ENCODE measurements at places on chromosomes 7 and 10.

GRCh38 chr10:100999742-101000126, at the start of gene LZTS2:
Gene LZTS2, plus strand, starts transcription at chr10:100999808. Its CDS starts 2,731 bp downstream, at chr10:101002539.
- DNase-seq = no peak

GRCh38 chr10:110863361-110863760, 8.4 kb upstream of the PDCD4 start:
- DNase-seq = no peak

DNA sequence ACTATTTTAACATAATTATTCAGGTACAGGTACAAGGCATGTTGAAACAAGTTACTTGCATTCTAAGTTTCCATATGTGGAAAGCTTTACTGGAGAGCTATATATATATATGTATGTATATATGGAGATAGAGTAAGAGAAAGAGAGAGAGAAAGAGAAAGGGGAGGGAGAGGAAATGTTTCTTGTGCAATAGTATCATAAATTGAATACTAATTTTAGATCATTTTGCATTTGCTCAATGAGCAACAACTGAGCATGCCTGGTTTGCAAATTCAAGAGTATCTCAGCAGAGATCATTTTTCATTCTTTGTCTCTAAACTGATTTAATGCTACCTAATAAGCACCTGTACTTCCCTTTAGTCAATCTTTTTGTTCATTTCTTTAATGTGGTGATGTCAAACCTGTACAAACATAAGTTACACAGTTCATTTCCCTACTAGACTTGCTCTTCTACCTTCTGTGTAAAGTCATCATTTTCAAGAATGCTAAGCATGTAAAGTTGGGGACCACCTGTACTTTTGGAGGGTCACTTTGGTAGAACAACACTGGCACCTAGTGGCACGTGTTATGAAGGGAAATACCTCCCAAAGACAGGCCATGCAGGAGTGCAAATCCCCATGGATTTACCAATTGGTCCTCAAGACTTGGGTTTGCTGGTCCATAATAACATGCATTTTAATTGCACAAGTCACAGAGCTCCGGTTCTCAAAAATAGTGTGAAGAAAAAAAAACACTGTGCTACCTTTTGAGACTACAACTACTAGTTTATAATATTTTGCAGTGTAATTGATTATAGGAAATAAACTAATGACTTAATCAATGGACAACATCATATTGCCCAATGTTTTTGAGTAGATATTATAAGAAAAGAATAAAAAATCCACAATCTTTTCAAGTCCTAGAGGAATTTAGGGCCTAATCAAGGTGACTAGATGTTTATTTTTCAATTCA, 431.2 kb upstream of the IGFBP3 start:
- peak; percentile 64 for DNase-seq

DNA sequence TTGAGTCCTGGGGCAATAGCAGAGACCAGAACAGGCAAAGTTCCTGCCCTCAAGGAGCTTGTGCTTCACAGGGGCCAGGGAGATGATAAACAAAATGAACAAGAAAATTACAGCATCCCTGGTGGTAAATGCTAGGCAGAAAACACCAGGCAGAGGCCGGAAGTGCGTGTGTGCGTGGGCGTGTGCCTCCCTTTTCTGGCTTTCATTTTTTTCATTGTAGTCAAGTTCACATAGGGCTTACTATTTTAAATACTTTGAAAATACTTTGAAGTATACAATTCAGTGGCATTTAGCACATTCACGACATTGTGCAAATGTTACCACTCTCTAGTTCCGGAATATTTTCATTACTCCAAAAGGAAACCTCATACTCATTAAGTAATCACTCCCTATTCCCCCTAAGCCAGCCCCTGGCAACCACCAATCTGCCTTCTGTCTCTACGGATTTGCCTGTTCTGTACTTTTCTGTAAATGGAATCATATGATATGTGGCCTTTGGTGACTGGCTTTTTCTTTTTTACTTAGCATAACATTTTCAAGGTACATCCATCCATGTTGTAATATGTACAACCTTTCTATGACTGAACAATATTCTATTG, 88.1 kb upstream of the PDCD4 start:
- no peak for DNase-seq

- peak; percentile 100 for DNase-seq
Observed at GRCh38 chr7:108246227-108246837, 116.2 kb upstream of the LAMB4 start.

- no peak for DNase-seq
Observed at GRCh38 chr10:4514445-4515108, 311.4 kb upstream of the AKR1E2 start.

DNA sequence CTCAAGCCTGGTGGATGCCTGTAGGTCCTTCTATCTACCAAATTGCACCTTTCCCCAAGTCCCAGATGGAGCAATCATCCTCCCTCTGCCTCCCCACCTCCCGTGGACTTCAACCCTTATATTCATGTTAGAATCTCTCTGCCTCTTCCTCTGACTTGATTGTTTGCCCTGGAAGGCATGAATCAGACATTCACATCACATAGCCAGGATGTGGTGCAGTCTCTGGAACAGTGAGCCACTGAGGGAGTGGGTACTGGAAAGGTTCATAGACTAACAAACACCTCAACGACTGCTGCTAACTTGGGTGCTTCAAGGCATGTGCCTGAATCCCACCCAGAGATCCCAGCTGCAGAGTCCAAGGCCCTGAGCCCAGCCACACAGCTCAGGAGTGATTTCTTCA, 494.0 kb downstream of the TNS3 start:
- DNase-seq = peak; percentile 91

DNA sequence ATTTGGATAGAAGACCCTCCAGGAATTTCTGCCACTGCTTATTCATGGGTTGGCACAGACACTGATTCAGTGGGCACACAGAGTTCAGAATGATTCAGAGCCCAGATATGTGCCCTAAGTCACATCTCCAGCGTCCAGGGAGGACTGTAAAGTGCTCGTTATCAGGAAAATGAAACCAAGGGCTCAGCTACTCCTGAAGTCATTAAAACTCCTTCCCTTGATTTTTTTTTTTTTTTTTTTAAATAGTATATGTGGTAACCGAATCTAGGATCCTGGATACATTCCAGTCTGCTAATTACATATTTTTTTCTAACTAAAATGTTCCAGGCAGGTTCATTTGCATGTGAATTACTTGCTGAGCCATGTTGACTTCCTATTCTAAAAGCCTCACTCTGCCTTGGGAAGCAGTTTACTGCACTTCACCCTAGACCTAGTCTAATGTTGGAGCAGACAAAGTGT, 34.7 kb downstream of the MET start:
- peak; percentile 93 for DNase-seq

- no peak for DNase-seq
Observed at GRCh38 chr7:34041707-34042106, 136.4 kb downstream of the BMPER start.

GRCh38 chr7:115984105-115984504, 46.5 kb downstream of the TFEC start:
- DNase-seq = no peak

GRCh38 chr10:131983780-131984179, 2.1 kb upstream of the BNIP3 start:
- DNase-seq = no peak

- no peak for DNase-seq
Observed at GRCh38 chr10:1978584-1978983, 241.3 kb upstream of the ADARB2 start.

GRCh38 chr7:138871814-138872090, 73.8 kb upstream of the ATP6V0A4 start:
- no peak for DNase-seq

GRCh38 chr10:94014304-94014703, 20.6 kb downstream of the PLCE1 start:
- DNase-seq = no peak

- no peak for DNase-seq
Observed at GRCh38 chr10:43252783-43253341, 14.0 kb downstream of the RASGEF1A start.

GRCh38 chr7:104972500-104972899, 41.5 kb upstream of the KMT2E start:
- DNase-seq = no peak

All from renal cortical epithelial cell (primary cell).